ENCODE measurements at places on chromosomes 6 and 20. TPM values are rescaled to one million over a fixed set of nuclear protein-coding genes. Genes with fewer than 3 reads are reported as not detected.
A peak's percentile ranks its signal among the peaks of the same experiment; 100 is the strongest.

DNA sequence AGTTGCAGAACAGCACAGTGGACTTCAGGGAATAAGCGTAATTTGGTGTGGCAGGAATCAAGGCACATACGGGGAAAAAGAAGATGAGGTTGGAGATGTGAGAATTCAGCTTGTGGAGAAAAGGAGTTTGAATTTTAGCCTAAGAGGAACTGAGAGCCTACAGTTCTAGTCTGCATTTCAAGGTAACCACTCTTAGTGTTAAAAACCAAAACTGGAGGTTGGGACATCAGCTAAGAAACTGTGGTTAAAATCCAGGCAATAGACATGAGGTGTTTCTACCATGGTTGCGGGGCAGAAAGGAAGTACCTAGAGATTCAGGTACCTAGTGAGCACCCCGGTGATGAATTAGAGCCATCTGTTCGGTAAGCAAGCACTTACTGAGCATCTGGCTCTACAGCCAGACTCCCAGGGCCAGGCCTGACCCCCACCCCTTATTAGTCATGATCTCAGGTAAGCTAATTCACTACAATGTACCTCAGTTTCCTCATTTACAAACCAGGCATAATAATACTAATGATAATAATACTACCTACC lies 44.4 kb downstream of the FAXC start:
- no peak overlapping the region for H3K27ac ChIP-seq
- no peak for DNase-seq
- no peak overlapping the region for H3K4me3 ChIP-seq
- no peaks in the 10 kb centered on the region for H3K27me3 ChIP-seq

DNA sequence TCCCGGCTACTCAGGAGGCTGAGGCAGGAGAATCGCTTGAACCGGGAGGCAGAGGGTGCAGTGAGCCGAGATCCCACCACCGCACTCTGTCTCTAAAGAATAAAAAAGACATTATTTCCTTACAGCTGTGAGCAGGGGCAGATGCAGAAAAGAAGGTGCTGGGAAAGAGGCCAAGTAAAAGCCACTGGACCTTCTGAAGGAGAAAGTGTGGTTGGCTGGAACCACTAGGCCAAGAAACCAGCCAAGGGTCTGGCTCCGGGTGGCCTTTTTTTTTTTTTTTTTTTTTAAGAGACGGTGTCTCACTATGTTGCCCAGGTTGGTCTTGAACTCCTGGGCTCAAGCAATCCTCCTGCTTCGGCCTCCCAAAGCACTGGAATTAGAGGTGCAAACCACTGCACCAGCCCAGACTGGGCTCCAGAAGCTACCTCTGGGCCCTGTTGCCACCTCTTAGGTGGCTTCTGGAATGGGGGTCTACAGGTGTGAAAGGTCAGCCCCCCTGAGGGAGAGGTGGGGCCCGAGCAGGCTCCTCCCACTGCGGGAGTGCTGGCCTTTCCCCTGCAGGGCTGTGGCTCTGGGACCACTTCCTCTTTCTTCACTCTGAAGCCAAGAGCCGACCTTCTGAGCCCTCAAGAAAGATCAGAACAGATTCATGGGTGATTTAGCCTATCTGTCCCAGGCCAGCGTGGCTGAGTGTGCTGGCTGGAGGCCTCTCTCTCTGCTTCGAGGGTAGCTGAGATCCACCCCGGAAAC lies at the start of gene FGD2:
FGD2 (plus strand) TSS at position 595 of the 750 bp plus-strand sequence. CDS start 163 bp downstream, outside the sequence.
- H3K36me3 ChIP-seq = no peaks in the 10 kb centered on the region
- no peaks in the 10 kb centered on the region for H3K4me1 ChIP-seq
- peak; percentile 39 for DNase-seq

DNA sequence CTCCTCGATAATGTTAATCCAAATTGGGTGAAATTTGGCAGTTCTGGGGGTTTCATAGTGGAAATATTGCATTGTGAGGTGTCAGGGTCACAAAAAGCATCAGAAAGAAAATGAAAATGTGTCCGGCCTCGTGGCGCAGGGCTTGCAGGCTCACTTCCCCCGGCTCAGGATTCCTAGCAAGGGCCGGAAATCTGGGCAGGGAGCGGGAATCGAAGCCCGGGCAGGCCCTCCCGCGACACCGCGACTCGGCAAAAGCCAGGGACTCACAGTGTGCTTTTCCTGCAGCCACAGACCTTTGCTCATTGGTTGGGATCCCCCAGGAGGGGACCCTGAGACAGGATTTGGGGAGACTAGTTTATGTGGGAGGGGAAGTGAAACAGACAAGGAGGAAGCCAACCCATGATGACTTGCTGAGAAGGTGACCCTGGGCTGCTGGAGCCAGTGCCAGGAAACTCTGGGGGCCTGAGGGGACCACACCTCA lies 847 bp upstream of the CD93 start:
- no peak overlapping the region for H3K4me3 ChIP-seq
- H3K36me3 ChIP-seq = no peaks in the 10 kb centered on the region
- H3K27ac ChIP-seq = no peak overlapping the region
- no peaks in the 10 kb centered on the region for H3K27me3 ChIP-seq
- peaks cover 4% of the 10 kb centered on the region for H3K4me1 ChIP-seq
- no peak for DNase-seq

TGM3 gene
- 0.31 TPM for total RNA-seq

- H3K36me3 ChIP-seq = peaks cover 33% of the 10 kb centered on the region
- no peaks in the 10 kb centered on the region for H3K27me3 ChIP-seq
- no peak overlapping the region for H3K4me3 ChIP-seq
- no peak overlapping the region for H3K27ac ChIP-seq
- H3K4me1 ChIP-seq = no peaks in the 10 kb centered on the region
Measured at GRCh38 chr6:158416883-158417759, 104.9 kb downstream of the TULP4 start.

Measured in endodermal cell (in vitro differentiated cells).